Uterus (tissue), 4 donors: ENCODE measurements at places on chromosomes 5 and 9.

DNA sequence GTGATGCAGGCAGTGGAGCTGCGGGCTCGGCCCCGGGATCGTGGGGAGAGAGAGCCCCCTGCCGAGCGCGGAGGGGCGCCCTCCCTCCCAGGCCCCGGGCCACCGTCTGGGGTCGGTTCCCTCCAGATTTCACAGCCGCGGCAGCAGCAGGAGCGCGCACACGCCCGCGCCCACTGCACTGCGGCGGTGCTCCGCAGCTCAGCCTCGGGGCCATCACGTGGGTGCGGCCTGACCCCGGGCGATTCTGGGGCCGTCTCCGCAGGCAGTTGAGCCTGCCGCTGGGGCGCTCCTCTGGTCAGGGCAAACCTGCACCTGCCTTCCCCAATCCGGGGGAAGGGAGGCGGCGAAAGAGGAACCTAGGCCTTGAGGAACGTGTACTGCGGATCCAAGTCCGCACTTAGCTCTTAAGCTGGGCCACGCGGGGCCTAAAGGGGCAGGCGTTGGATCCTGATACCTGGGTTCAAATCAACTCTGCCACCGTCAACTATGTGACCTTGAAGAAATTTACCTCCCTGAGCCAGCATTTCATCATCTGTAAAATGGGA is 9.4 kb upstream of the DELE1 start:
- peak; percentile 37 for DNase-seq

GRCh38 chr9:107685901-107686300 is 196.3 kb upstream of the KLF4 start:
- DNase-seq: no peak

GRCh38 chr5:135535420-135535819 is 344 bp downstream of the NEUROG1 start:
- DNase-seq: no peak

DNA sequence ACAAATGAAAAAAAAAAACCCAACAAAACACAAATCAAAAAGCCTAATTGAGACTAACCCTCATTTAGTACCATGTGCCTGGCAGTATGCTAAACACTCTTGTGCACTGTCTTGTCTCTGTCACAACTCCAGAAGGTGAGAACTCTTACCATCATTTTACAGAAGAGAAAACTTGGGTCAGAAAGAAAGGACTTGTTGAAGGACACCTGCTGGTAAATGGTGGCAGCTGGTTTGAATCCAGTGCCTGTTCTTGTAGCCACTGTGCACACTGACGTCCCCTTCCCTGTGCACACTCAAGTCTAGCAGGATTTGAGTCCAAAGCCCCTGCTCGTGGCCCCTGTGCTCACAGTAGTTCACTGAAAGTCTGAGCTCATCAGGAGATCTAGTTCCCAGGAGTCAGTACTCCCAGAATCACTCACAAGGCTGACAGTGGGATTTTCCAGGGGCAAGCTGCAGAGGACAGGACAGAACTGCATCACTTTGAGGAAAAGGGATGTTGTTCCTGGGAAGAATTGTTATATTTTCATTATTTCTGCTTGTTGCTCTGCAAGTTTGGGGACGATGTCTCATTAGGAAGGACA is 43.0 kb upstream of the HSD17B4 start:
- DNase-seq: no peak

- no peak for DNase-seq
These were observed 94.3 kb upstream of the IL7R start for GRCh38 chr5:35762368-35762767.

GRCh38 chr9:91162784-91163443 is 198.8 kb downstream of the AUH start:
- DNase-seq: no peak

GRCh38 chr9:107216329-107216728 is 66.8 kb upstream of the RAD23B start:
- DNase-seq: no peak

DNA sequence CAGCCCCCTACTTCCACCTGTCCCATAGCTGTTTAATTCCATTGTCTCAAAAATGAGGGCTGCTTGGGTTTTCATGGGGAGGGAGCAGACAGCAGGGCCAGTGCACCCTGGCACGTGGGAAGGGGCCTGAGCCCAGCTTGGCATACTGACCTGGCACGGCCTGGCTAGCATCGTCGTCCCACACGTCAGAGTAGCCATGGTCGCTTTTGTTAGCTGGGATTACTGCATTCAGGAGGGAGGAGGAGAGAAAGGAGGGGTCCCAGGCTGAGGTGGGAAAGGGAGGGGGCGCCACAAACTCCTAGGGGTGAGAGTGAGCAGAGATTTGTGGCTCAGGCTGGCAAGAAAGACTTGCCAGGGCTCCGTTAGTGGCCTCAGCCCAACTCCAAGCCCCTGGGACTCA is 21.1 kb upstream of the CYSTM1 start:
- DNase-seq: no peak

DNA sequence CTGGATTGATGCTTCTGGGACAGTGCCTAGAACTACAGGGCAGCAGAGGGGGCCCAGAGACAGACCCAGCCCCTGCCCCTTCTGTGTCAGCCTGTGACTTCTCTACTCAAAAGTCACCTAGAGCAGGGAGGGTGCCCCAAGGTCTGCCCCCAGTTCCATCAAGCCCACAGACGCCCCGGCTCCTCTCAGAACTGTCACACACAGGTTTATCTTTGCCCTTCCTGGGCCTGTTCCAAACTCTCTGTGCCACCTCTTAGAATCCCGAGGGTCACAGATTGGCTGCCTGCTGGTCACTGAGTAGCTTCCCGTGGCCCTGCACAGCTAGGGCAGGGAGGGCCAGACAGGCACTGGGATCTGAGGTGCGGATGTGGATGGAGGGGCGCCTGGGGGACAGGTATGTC is 1.7 kb downstream of the RGS14 start:
- no peak for DNase-seq

DNA sequence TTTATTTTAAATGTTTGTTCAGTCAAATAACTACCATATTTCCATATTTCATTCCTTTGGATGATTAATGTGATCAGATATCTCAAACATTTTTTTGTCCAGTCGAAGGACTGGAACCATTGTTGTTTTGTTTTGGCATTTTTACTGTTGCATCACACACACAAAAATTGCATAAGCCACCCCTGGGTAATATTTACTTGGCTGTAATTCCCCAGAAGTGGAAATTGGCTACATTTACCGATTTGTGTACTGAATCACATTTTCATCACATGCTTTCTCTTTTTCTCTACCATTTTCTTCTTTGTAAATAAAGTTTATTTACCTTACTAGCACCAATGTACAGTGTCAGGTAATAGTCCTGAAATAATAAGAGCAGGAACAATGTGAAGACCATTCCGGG is 1729.7 kb upstream of the WWC1 start:
- DNase-seq: no peak

GRCh38 chr9:118613996-118614395 is 755.2 kb downstream of the BRINP1 start:
- DNase-seq: no peak

- no peak for DNase-seq
These were observed 227.6 kb upstream of the FTMT start for GRCh38 chr5:121624035-121624434.

DNA sequence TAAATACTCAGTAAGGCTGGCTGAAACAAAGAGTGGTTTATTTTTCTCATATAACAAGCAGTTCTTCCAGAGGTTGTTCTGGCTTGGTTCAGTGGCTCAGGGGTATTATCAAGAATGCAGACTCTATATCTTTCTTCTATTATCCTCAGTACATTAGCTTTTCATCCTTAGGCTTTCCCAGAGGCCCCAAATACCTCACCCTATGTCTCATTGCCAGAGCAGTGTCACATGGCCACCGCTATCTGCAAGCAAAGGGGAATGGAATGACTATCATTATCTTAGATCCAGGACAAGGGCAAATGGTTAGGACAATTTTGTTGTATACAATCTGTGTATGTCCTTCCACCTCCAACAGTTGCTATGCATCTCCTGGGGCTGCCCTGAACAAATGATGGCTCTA is 69.0 kb upstream of the SNX2 start:
- no peak for DNase-seq

DNA sequence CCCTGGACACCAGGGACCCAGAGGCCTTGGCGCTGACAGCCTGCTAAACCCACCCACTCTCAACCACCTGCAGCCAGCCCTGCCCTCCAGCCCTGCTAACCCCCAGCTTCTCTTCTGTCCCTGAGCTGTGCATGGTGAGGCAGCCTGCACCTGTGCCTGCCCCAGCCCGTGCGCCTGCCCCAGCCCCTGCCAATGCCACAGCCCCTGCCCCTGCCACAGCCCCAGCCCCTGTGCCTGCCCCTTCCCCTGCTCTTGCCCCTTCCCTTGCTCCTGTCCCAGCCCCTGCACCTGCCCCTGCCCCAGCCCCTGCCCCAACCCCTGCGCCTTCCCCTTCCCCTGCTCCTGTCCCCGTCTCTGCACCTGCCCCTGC is 43.3 kb upstream of the IRX4 start:
- DNase-seq: no peak

DNA sequence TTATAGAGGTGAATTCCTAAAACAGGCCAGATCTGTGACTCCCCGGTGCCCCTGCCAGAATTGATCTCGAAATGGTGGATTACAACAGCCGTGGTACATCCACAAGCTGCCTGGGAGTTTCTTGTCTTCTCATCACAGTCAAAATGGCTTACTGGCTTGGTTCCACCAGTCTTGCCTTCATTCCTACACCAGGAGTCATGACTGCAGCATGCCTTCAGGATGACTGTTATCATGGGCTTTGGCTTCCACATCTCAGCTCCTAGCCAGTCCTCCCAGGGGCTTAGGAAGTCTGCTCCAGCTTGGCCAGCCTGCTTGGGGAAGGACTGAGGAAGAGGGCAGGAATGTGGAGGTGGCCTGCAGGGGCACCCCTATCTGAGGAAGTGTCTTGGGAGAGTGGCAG is 132.9 kb upstream of the NR3C1 start:
- DNase-seq: no peak

- DNase-seq: no peak
These were observed 277.1 kb downstream of the BRINP1 start for GRCh38 chr9:119092125-119092524.

DNA sequence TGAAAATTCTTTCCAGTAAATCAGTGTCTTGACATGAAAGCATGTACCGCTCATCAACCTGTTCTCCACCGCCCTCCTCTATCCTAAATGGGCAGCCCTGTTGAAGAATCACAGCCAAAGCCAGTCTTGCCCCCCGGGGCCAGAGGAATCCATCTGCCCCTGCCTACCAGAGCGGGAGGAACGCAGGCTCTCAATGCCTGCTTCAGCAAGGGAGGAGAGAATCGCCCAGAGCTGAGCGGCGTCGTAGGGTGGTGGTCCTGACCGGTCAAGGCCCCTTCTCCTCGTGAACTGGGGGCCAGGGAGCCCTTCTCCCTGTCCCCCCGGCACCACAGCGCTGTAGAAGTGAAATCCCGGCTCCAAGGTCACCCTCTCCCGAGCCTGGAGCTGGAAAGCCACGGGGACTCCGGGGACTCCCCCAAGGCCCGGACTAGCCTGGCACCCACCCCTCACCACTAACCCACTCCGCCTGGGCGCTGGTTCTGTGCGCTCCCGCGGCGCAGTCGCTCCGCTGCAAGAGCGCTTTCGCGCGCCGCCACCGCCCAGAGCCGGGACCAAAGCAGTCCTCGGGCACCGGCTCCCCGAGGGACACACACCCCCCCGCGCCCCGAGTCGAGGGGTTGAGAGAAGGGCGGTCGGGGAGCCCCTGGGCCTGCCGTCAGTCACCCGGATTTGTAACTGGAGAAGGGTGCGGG is 718 bp upstream of the TMEM215 start:
- no peak for DNase-seq

- DNase-seq: no peak
These were observed 165.9 kb downstream of the ZNF608 start for GRCh38 chr5:124580512-124580911.
